Hematopoietic multipotent progenitor cell treated with erythropoietin and hydrocortisone succinate and interleukin-3 and kit ligand, for 8 days (in vitro differentiated cells): ENCODE measurements at places on chromosomes 6 and 20.

DNA sequence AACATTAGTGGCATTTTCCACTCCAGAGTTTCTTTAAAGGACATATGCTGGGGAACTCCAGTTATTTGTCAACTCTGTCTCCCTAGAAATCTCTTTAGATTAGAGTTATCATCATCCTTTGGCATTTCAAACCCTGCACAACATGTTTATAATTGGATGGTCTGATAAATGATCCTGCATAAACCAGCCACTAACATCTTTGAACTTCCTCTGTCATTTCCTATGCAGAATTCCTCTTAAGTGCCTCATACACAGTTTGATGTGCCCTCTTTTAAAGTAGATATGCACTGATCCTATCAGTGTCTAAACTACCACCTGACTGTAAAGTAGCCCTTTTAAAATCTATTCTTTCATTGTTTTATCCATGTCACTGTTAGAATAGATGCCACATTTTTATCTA lies 306.3 kb upstream of the IRAK1BP1 start:
- no peak for DNase-seq

- no peak for DNase-seq
Observed at GRCh38 chr6:125550892-125551291, 198.5 kb upstream of the HEY2 start.

GRCh38 chr6:158046201-158047126 lies 64.8 kb downstream of the SYNJ2 start:
- no peak for DNase-seq

GRCh38 chr20:48682529-48683363 lies 145.1 kb downstream of the PREX1 start:
- DNase-seq = peak; percentile 87

DNA sequence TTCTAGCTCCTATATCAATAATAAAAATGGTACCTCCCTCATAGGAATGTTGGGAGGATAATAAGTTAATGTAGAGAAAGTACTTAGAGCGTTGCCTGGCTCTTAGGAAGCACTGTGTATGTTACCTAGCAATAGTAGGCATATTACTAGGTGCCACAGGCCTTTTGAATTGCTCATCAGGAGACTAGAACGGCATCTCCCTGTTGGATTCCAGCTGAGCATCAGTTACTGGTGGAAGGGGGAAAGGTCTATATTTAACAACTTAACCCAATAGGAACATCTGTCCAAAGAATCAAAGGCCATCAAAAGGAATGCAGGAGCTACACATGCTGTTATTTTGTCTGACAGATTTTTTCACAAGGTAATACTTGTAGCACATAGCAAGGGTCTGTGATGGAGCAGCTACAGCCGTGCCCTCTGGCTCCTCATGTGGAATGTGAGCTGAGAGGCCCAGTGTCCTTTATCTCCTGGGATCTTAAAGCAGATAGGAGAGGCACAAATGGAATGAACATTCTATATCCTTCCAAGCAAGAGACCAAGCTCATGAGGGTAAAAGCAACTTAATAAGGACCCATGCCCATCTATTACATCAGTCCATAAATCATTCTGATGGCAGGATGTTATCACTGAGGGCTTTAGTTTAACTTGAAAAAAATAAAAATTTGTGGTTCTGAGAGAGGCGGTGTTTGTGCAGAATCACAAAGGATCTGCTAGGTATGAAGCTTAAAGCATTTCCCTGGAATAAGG lies 184.9 kb upstream of the LAMP5 start:
- no peak for DNase-seq

DNA sequence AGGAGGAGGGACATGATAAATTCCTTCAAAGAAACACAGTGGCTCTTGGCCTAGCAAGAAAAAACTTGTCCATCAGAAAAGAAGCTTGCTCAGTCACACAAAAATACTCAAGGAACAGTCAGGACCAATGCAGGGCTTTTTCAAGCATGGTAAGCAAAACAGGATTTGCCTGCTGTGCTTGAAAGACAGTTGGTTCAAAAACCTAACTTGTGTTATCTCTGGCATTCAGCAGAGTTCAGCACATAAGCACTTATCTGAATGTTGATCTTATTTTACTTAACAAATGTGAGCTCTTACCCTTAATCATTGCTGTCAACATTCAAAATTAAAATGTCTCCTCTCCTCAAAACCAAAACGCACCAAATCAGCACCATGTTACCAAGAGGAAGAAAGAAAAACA lies 38.3 kb downstream of the ATG5 start:
- DNase-seq = peak; percentile 56

- DNase-seq = no peak
Observed at GRCh38 chr20:36339646-36340592, 33.8 kb downstream of the DLGAP4 start.

- no peak for DNase-seq
Observed at GRCh38 chr20:61437280-61438206, 185.5 kb downstream of the CDH4 start.

DNA sequence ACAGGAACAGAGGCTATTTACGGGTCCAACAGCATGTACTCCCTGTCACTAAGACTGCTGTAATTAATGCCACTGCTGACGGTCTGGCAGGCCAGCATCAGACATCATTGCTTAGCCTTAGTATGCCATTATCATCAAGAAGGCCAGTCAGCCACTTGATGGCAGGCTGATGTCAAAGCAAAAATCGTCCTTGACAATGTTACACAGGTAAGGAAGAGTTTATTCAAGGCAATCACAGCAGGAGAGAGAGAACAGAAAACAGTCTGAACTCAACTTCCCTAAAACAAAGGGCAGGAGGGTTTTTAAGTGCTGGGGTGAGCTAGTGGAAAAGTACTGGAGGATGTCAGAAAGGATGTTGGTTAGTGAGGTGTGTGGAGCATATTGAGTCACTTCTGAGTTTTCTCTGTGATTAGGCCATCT lies 25.1 kb downstream of the FKBP1C start:
- DNase-seq = no peak

DNA sequence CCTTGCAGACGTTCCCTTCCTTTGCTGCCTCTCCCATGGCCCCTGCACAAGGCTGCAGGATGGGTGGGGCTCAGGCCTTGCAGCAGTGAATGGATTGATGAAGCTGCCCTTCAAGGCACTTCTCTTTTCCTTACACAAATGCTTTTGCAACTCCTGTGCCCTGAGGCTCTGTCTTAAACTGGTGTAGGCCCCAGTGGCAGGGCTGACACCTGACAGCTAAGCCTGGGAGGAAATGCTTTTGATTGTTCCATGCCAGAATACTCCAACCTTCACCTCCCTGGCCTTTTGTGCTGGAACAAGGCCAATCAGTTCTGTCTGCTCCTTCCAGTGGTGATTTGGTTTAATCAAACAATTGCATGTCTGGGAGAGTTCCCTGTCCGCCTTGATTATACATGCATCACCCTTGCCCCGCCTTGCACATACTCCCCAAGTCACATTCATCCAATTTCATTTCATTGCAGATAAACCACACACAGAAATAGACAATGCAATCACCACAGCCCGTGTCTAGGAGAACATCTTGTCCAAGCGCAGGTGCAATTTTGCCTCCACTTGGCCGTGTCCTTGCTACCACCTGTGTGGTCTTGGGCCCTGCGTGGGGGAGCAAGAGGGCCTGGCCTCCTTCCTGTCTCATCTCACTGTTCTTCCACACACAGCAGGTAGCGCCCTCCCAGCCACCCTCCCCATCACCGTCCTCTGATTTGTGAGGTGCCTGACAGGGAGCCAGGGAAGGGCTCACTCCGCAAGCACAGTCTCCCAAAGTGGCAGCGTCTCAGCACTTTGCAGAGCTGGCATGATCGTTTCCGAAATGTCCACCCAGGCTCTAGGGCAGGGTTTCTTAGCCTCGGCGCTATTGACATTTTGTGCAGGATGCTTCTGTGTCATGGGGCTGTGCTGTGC lies 120.4 kb downstream of the CDH26 start:
- DNase-seq = peak; percentile 59
